ENCODE measurements at places on chromosomes 16 and 17.

DNA sequence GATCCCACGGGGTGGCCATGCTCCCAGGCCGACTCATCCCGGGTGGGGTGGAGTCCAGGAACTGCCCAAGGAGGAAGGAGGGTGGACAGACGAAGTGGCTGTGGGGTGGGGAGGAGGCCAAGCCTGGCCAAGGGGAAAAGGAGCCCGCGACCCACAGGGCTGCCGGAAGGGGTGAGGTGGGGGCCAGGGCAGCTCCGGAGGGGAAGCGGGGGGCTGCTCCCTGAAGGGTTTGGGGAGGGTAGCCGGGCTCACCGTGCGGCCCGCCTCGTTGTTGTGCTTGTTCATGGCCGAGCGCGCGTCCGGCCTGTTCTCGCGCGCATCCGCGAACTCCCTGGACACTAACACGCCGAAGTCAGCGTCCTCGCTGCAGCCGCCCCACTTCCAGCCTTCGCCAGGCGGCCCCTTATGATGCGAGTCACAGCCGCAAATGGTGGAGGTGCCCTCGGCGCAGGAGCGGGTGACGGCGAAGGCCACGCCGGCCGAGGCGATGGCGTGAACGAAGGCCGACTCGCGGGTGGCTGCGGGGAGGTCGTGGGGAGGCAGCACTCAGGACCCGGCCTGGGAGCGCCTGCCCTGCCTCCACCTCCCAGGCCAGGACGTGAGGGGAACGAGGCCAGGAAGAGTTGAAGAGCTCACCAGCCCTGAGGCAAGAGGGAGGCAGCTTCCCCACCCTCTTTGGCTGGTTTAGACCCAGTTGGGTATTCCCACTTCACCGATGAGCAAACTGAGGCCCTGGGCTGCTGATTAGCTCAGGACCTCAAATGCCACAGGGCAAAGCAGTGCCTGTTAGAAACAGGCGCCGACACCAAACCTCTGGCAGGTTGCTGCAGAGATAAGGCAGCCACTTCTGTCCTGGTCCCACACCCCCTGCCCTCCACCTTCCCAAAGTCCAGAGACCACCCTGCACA, 48.7 kb downstream of the WNT3 start:
- DNase-seq: no peak

- no peak for DNase-seq
Observed at GRCh38 chr17:19720210-19720475, 3.8 kb upstream of the SLC47A2 start.

DNA sequence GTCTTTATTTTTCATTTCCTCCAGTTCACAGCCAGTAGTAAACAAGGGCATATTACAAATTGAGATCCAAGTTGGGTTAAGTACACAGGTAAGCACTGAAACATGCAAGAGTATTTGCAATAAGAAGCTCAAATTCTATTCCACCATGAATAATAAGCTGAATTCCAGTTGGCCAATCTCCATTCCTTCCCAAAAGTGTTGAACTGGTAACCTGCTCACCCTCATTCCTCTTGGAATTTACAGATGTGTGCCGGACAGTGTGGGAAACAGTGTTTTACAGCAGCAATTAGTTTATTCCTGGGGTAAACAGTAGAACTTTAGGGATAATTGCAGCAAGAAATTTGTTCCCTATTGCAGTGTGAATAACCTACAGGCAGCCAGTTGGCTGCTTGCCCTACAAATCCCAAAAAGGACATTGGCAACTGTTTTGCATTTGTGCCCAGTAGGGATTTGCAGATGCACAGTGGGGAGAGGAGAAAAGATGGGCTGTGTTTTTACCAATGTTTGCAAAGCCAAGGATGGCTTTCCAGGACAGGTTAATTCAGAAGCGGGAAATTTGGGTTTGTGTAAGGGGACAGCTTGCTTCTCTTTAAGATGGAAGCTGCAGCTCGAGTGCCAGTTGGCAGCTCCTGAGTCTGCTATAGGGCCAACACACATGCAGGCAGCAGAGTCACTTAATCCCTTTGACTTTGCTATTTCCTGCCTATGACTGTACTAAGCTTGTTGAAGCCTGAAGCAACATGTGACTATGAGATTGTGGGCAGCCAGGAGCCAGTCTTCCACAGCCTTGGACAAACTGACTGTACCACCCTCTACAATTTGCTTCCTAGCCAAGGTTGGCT, 318.9 kb downstream of the MAP2K6 start:
- DNase-seq: no peak

GRCh38 chr16:83952587-83952939, 477 bp upstream of the OSGIN1 start:
- no peak for DNase-seq

DNA sequence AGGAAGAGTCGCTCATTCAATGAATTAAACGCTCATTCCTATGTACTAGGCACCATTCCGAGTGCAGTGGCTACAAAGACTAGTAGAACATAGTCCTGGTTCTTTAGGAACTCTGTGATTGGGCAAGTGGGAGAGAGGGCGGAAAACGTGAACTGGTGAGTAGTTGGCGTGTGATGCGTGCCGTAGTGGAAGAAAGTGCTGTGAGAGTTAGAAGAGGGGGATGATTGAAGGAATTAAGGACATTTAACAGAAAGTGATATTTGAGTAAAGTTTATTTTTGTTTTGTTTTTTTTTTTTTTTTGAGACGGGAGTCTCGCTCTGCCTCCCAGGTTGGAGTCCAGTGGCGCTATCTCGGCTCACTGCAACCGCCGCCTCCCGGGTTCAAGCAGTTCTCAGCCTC, 7.9 kb upstream of the SLFN14 start:
- DNase-seq: no peak

GRCh38 chr17:70095455-70095854, 20.4 kb downstream of the KCNJ16 start:
- DNase-seq: no peak
